Naive thymus-derived CD4-positive, alpha-beta T cell (primary cell): ENCODE measurements at places on chromosomes 13 and 19. TPM values are rescaled to one million over a fixed set of nuclear protein-coding genes. Genes with fewer than 3 reads are reported as not detected.

DHDH gene
- 1.6 TPM for total RNA-seq

ZNF738 gene
- 6.5 TPM for total RNA-seq

GRCh38 chr19:43781630-43782310 is 997 bp upstream of the KCNN4 start:
- DNase-seq, result no peak

DNA sequence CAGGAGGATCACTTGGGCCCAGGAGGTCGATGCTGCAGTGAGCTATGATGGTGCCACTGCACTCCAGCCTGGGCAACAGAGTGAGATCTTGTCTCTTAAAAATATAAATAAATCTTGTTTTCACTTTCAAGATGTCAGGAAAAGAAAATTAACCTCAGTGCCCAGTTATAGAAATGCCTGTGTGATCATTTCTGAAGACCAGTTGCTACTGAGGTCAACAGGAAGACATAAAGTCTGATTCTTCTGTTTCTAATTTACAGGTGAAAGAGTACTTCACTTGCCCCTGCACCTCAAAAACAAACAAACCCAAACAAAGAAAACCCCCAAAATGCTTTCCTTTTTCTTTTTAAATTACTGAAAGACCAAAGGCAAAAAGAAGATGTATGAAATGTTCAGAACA is 174.3 kb upstream of the NBEA start:
- no peak for DNase-seq

GRCh38 chr13:110784704-110785103 is 71.2 kb downstream of the ING1 start:
- DNase-seq, result no peak

DNA sequence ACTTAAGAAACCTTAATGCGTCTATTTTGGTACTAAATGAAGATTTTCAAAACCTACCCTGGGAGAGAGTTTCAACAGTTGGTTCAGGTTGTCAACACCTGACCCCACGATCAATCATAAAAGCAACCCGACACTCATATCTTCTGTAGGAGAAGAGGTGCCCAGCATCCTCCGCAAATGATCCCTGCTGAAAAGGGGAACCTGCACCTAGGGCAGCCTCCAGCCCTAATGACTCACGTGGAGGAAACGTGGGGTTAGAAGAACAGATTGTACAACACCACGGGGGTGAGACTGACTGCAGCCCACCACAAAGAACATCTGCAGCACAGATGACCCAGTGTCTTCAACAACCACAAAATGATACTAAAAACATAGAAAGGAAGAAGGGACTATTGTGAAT is 116.3 kb downstream of the RAB20 start:
- DNase-seq, result no peak
